ENCODE measurements at places on chromosomes 1 and 21.
A peak's percentile ranks its signal among the peaks of the same experiment; 100 is the strongest.

GRCh38 chr1:231347961-231348360 lies 9.9 kb downstream of the SPRTN start:
- DNase-seq = no peak

GRCh38 chr1:235022981-235023710 lies 105.5 kb downstream of the TOMM20 start:
- DNase-seq = no peak

- DNase-seq = no peak
Observed at GRCh38 chr1:31381394-31382294, 8.8 kb upstream of the FABP3 start.

GRCh38 chr1:70866542-70867264 lies 180.9 kb downstream of the PTGER3 start:
- no peak for DNase-seq

DNA sequence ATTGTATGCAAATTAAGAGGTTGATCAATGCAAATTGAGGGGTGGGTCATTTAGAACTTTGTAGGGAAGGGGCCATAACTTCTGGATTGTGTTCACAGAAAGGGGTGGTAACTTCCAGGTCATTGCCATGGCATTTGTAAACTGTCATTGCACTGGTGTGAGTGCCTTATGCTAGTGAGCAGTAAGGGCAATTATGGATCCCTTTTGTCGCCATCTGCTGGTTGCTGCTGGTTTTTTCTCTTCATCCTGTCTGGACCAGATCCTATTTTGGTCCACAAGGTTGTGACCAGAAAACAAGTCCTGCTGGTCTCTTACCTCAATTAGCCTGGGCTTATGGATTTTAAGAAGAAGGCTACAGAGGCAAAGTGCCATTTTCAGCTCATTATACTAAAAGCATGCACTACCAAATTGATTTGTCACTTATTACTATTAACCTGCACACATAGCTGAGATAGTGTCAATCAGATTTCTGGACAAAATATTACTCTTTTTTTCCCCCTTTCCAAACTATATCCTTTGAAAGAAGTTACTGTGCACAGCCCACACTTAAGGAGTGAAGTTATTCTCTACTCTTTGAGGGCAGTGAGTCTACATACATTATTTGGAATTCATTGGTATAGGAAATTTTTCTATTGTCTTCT lies 196.2 kb downstream of the ZC3H11B start:
- DNase-seq = no peak

GRCh38 chr1:119838236-119838635 lies 27.0 kb upstream of the REG4 start:
- DNase-seq = no peak

DNA sequence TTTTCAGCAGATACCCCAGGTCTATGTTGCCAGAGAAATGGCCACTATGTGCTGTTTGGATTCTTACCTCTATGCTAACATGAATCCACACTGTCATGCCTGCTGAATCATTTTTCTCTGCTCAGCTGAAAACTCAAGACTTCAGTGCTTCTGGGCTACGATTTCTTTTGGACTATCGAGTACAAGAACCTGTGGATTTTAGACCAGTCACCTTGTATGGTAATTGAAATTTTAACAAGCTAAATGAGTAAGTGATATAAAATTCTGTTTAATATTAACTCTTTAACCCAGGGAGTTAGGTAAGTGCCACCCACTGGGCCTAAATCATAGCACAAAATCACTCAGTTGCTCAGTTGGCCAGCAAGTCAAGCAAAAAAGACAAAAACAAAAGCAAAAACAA lies 35.8 kb downstream of the LHX8 start:
- no peak for DNase-seq

DNA sequence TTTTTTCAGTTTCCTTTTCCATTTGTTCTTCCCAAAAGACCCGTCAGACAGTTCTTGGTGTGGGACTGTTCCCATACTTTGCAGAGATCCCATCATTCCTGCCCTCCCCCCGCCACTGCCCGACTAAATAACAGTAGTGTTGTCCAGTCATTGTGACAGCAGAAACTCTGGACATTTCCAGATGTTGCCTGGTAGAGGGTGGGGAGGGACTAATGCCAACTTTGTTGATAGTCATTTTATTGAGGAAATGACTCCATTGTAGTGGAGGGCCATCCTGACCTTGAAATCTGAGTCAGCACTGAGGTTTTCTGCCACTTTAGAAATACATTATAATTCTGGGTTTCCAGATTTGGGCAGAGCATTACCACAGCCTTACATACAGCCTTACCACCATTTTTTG lies 85.4 kb downstream of the CEP350 start:
- DNase-seq = no peak

- DNase-seq = no peak
Observed at GRCh38 chr1:183275322-183275721, 89.3 kb downstream of the LAMC2 start.

GRCh38 chr1:115373305-115373704 lies 35.3 kb upstream of the NGF start:
- no peak for DNase-seq

GRCh38 chr1:58324558-58324957 lies 222.0 kb downstream of the OMA1 start:
- DNase-seq = no peak

DNA sequence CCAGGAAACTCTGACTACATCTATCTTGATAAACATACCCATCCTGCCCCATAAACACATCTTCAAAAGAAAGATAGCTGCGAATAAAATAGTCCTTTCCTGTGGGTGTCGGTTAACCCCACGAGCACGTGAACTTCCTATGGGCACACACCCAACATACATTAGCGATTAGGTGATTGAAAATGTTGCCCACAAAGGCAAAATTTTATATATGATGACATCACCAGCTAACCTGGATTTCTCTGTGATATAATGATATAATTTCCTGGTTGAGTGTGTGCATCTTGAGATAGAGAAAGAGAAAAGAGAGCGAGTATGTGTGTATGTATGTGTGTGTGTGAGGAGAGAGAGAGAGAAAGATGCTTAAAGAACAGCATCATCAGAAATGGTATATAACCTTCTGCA lies 296.1 kb downstream of the PTPRC start:
- peak; percentile 23 for DNase-seq

- DNase-seq = no peak
Observed at GRCh38 chr1:94672001-94672400, 130.4 kb upstream of the F3 start.

GRCh38 chr1:167790117-167790516 lies 68.3 kb downstream of the MPZL1 start:
- no peak for DNase-seq

DNA sequence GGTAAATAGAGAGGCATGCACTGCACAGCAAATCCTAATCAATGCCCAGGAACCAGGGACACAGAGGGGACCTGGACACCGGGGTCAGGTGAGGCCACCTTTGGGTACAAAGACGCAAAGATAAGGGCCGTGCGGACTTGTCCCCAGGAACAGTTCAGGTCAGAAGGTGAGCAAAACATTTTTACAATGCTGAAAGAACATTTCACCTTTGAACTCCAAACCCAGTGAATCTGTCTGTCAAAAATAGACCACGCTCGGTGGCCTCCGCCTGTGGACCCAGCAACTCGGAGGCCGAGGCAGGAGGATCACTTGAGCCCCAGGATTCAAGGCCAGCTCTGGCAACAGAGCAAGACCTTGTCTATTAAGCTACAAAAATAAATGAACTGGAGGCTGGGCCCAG lies 15.2 kb downstream of the TNFRSF14 start:
- no peak for DNase-seq

GRCh38 chr1:171769171-171769570 lies 12.3 kb upstream of the METTL13 start:
- DNase-seq = no peak

DNA sequence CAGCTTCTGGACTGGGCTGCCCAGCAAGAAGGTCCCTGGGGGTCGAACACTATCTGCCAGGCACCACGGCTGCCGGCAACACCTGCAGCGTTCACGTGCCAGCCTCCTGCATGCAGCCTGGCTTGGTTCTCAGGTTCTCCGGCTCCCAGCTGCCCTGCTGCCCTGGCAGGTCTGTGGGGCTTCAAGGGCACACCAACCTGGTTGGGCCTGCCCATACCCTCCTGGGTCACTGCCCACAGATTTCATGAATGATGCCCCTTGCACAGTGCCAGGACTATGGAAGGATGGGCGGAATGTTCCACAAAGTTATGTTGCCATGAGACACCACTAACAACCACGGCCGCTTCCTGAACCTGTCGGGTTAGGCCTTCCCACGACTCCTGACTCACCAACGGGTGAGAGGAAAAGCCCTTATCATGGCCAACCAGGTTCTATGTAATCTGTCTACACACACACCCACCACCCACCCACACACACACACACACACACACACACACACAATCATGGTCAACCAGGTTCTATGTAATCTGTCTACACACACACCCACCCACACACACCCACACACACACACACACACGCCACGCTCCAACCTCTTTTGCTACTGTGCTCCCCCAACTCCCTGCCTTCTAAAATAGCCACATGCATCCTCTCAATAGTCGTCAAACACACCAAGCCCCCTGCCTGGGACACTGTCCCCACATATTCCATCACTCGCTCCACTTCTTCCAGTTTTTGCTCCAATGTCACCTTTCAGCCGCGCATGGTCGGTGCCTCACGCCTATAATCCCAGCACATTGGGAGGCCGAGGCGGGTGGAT lies 32.2 kb downstream of the HSPG2 start:
- DNase-seq = no peak

GRCh38 chr1:158972841-158973240 lies 36.9 kb upstream of the IFI16 start:
- no peak for DNase-seq

- no peak for DNase-seq
Observed at GRCh38 chr1:8663915-8664329, 153.5 kb downstream of the RERE start.

DNA sequence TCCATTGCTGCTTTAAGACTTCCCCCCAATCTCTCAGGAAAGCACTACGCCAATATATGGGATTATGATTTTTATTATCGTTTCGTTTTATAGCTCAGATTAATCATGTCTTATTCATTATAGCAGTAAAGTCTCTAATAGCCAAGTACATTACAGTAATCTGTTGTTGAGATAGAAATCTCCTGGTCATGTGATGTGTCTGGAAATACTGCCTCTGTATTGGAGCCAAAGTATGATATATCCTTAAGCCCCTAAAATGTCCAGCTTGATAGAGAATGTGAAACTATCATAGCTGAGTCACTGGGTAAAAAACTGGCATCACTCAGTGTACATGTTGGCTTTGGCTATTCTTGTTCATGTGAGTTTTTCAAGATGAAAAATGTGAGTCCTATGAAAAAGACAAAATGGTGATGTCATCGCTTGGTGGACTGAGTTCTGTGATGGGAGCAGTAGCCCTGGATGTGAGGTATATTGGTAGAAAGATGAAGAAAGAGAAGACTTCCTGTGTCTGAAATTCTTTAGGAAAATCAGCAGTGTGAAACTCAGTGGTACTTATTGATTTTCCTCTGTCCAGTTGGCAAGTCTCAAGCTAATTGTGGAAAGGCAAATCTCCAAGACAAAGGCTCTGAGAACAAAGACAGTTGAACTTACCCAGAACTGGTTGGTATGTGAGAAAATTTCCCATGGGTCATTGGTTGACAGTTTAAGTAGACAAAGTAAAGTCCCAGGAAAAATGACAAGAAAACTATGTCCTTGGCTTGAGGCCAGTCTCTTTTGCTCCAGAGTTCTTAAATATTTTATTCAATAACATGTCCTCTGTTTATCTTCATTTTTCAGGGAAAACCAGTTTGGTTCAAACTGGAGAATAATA lies 76.2 kb downstream of the BRINP2 start:
- no peak for DNase-seq

DNA sequence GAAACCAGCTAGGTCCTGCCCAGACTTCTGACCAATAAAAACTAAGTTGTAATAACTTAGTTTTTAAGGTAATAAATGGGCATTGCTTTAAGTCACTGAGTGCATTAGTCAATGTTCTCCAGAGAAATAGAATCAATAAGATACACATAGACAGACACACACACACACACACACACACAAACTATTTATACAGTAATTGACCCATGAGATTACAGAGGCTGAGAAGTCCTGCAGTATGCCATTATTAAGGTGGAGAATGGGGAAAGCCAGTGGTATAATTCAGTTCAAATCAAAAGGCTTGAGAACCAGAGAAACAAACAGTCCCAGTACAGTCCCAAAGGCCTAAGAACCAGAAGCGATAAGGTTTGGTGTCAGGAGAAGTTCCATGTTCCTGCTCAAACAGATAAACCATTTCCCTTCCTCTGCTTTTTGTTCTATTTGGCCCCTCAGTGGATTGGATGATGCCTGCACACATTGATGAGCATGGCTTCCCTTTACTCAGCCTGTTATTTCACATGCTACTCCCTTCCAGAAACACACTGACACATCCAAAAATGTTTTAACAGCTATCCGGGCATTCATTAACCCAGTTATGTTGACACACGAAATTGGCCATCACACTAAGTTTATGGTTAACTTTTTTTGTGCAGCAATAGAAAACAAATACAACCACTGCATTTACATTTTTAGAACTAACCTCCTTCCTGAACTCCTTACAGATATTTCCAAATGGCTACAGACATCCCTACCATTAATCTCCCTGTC lies 828.2 kb upstream of the NCAM2 start:
- no peak for DNase-seq

DNA sequence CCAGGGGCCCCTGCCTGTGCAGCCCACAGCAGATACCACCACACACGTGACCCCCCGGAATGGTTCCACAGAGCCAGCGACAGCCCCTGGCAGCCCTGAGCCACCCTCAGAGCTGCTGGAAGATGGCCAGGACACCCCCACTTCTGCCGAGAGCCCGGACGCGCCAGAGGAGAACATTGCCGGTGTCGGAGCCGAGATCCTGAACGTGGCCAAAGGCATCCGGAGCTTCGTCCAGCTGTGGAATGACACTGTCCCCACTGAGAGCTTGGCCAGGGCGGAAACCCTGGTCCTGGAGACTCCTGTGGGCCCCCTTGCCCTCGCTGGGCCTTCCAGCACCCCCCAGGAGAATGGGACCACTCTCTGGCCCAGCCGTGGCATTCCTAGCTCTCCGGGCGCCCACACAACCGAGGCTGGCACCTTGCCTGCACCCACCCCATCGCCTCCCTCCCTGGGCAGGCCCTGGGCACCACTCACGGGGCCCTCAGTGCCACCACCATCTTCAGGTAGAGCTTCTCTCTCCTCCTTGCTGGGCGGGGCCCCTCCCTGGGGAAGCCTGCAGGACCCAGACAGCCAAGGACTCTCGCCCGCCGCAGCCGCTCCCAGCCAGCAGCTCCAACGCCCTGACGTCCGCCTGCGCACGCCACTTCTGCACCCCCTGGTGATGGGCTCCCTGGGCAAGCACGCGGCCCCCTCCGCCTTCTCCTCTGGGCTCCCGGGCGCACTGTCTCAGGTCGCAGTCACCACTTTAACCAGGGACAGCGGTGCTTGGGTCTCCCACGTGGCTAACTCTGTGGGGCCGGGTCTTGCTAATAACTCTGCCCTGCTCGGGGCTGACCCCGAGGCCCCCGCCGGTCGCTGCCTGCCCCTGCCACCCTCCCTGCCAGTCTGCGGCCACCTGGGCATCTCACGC lies 51.0 kb downstream of the COL18A1 start:
- DNase-seq = no peak

- DNase-seq = no peak
Observed at GRCh38 chr21:39641827-39642450, 29.2 kb downstream of the B3GALT5 start.

- DNase-seq = no peak
Observed at GRCh38 chr1:23389837-23390321, 20.2 kb upstream of the ZNF436 start.

- no peak for DNase-seq
Observed at GRCh38 chr1:245234217-245235081, 79.7 kb downstream of the KIF26B start.

- no peak for DNase-seq
Observed at GRCh38 chr1:226677027-226678020, 61.8 kb downstream of the ITPKB start.

Measured in activated CD8-positive, alpha-beta memory T cell treated with anti-CD3 and anti-CD28 coated beads for 1 hour (primary cell).